ENCODE measurements at places on chromosomes 5 and 9.
A peak's percentile ranks its signal among the peaks of the same experiment; 100 is the strongest.

- DNase-seq: no peak
Measured at GRCh38 chr9:88533951-88534455, 975 bp upstream of the NXNL2 start.

DNA sequence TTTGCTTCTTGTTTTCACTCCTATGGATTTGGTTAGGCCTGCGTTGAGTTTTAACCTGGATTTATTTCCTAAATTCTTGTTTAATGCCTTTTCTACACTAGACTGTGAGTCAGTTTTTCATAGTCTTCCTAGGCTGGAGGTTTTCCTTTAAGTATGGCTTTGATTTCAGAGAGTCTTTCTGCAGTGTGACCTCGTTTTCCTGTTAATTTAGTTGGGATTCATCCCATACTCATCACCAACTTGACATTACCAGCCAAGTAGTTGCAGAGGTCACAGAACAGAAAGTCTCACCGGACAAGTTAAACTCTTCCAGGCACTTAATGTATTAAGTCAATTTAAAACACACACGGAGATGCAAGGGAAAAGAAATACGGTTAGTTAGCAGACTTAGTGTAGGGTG is 29.7 kb upstream of the AUH start:
- no peak for DNase-seq

DNA sequence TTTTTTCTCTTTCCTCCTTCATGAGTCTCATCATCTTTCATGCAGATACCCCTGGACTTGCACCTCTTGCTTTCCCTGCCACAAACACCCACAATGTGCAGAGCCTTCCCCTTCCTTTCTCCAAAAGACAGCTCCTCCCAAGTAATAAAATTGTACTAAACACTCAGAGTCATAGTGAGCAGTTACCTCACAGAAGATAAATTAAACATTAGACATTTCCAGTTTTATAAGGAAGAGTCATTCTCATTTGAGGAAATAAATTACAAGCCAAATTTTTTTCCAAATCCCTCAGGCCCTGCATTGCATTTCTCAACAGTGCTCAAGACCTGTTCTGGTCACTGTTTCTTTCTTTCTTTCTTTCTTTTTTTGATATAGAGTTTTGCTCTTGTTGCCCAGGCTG is 131.5 kb downstream of the ATPSCKMT start:
- no peak for DNase-seq

DNA sequence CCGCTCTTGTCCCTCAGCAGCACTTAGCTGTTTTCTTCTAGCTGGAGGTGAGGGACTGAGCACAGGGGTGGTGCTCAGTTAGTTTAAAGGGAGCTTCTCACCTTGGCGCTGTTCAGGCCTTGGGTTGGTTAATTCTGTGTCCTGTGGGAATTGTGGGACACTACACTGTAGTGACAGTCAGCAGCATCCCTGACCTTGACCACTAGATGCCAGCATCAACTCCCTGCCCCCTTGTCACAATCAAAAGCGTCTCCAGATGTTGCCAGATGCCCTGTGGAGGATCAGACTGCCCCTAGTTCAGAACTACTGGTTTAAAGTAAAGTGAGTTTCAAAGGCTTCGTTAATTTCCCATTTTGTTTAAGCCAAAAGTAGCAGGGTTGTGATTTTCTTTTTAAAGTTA is 65.5 kb upstream of the DMRT3 start:
- DNase-seq: no peak

GRCh38 chr5:131628990-131629389 is 6.0 kb downstream of the RAPGEF6 start:
- DNase-seq: peak; percentile 24

- DNase-seq: no peak
Measured at GRCh38 chr9:128008171-128008570, 27.4 kb upstream of the EEIG1 start.

- DNase-seq: no peak
Measured at GRCh38 chr5:117299936-117300328, 725.3 kb upstream of the SEMA6A start.

DNA sequence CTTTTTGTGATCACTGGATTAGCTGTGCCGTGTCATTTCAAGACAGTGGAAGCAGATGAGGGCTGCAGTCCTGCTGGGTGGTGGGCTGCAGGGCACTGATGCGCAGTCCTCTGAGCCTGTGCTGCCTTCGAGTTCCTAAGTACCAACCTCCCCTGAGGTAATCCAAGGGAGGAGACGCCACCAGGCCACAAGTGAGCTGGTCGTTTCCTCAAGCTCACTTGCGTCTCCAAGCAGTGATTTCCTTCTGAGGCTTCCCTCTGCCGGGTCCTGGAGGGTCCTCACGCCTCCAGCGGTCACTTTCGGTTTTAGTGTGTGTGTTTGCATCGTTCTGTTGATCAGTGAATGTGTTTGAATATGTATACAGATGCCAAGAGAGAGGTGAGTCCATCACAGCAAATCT is 115.7 kb downstream of the TRIO start:
- no peak for DNase-seq

DNA sequence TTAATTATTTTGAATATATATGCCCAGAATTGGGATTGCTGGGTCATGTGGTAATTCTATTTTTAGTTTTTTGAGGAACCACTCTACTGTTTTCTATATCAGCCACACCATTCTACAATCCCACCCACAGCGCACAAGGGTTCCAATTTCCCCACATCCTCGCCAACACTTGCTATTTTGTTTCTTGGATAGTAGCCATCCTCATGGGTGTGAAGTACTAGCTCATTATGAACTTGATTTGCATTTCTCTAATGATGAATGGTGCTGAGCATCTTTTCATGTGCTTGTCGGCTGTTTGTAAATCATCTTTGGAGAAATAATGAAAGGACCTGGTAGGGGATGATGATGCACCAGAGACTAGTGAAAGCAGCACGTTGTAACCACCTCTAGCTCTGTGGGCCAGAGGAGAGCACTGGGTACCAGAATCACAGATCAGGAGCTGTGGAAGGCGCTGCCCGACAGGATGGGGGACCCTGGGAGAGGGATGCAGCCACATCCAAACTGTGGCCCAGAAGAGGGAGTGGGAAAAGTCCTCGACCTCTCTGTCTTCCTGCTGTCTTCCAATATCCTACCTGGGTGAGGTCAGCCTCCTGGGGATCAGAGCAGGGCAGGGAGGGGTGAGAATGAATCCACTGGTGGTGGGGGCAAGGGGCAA is 155.4 kb downstream of the RGS3 start:
- no peak for DNase-seq

- DNase-seq: no peak
Measured at GRCh38 chr9:84796404-84796803, 126.9 kb downstream of the NTRK2 start.

DNA sequence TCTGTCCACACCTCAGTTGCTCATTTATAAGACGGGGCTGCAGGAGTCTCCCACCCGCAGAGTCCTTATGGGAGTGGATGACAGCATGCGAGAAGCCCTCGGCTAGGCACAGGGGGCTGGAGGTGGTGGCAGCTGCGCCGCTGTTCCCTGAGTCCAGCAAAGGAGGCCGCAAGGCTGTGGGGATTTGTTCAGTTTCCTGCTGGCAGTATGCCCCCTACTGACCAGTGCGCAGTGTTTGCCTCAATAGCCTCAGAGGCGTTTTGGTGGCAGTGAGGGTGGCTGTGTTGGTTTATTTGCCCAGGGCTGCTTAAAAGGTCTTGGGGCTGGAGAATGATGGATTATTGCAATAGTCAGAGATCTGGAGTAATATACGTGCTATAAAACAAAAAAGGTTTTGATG is 176.3 kb upstream of the OTULINL start:
- DNase-seq: no peak

GRCh38 chr9:136303066-136303824 is 649 bp downstream of the CCDC187 start:
- no peak for DNase-seq

- DNase-seq: peak; percentile 53
Measured at GRCh38 chr5:163706053-163706771, 200.8 kb downstream of the MAT2B start.

- peak; percentile 60 for DNase-seq
Measured at GRCh38 chr5:37740331-37741066, 99.3 kb downstream of the GDNF start.

- no peak for DNase-seq
Measured at GRCh38 chr5:180540050-180540694, 46.0 kb downstream of the CNOT6 start.
